PC-3 (cell line): ENCODE measurements at places on chromosomes 1 and 21. TPM values are rescaled to one million over a fixed set of nuclear protein-coding genes. Genes with fewer than 3 reads are reported as not detected.

GRCh38 chr1:202049129-202049528 lies 38.7 kb downstream of the ELF3 start:
- no peak for DNase-seq

DNA sequence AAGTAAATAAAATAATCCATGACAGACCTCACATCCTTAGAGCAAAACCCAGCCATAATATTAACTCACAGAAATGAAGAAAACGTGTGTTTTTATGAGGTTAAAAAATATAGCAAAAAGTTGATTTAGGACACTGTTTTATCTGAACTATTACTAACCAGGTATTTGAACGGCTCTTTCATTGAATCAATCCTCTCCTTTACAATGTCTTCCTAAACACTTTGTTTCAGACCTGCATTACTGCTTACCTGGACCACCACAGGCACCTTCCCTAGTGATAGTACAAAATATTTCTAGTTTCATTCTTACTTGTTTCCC lies 25.0 kb downstream of the TBX15 start:
- no peak for DNase-seq

GRCh38 chr1:164961715-164962114 lies 394.8 kb downstream of the LMX1A start:
- peak; percentile 42 for DNase-seq

DNA sequence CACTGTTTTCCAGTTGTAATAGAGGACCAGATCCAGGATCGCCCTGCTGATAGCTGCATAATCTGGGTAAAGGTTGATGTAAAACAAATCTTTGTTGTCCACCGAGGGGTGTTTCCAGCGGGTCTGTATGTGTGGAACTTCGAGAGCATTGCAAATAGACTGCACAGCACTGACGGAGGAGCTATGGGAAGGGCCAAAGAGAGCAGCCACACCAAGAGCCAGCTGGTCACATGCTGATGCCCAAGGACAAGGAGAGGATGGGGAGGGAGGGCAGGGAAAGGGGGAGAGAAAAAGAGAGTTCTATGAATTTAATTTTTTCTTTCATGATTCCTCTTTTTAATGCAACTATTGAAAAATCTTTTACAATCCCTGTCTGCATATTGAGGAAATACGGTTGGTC lies 250.0 kb downstream of the GRIK1 start:
- no peak for DNase-seq

- peak; percentile 39 for DNase-seq
Observed at GRCh38 chr1:162165528-162165927, 96.0 kb downstream of the NOS1AP start.

- no peak for DNase-seq
Observed at GRCh38 chr1:157311730-157312081, 173.5 kb upstream of the ETV3 start.

GRCh38 chr1:18434041-18434440 lies 46.7 kb upstream of the KLHDC7A start:
- no peak for DNase-seq

- DNase-seq = no peak
Observed at GRCh38 chr1:31064111-31064717, 1.3 kb downstream of the PUM1 start.

- DNase-seq = no peak
Observed at GRCh38 chr1:154822717-154823116, 47.4 kb downstream of the KCNN3 start.

- no peak for DNase-seq
Observed at GRCh38 chr1:220877377-220878095, 1.7 kb upstream of the HLX start.

DNA sequence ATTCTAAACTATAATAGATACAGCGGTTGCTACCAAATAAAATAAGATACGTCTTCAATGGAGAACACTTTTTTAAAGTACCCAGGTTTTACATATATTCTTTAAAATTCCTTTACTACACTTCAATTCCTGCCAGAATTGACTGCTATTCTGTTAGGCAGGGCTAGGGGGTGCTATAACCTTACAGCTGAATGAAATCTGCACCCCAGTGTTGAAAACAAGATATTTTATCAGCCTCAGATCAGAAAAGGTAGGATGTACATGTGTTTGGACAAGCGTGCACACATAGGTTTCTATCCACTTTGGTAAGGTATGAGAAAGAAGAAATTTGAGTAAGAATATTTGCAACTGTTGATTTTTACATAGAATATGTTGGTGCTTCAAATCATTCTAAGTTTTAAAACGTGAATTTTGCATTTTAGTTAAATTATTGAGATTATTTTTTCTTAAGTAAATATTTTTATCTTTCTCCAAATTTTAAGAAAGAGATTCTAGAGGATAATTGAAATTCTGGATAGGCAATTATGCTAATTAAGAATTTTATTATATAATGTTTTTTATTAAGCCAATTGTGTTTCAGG lies 490.8 kb upstream of the ADGRL4 start:
- peak; percentile 66 for DNase-seq

GRCh38 chr1:246811985-246812384 lies 87.8 kb downstream of the SCCPDH start:
- no peak for DNase-seq

GRCh38 chr1:183582021-183582713 lies 8.1 kb downstream of the NCF2 start:
- DNase-seq = no peak

DNA sequence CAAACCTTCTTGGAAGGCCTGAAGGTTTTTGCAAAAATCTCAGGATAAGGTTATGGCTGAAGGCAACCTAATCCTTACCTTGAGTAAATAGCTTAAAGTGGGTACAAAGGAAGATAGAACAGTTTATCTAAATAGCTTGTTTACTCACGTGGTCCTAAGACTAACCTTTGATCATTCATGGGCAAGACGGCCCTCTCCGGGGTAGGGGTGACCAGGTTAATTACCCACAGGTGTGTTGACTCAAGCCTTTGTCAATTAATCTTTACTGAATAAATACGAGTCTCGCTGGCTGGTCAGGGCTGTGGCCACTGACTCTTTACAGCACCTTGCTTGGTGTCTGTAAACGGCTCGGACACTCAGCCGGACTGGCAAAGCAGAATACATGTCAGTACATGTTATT lies 10.8 kb downstream of the AADACL4 start:
- no peak for DNase-seq

DNA sequence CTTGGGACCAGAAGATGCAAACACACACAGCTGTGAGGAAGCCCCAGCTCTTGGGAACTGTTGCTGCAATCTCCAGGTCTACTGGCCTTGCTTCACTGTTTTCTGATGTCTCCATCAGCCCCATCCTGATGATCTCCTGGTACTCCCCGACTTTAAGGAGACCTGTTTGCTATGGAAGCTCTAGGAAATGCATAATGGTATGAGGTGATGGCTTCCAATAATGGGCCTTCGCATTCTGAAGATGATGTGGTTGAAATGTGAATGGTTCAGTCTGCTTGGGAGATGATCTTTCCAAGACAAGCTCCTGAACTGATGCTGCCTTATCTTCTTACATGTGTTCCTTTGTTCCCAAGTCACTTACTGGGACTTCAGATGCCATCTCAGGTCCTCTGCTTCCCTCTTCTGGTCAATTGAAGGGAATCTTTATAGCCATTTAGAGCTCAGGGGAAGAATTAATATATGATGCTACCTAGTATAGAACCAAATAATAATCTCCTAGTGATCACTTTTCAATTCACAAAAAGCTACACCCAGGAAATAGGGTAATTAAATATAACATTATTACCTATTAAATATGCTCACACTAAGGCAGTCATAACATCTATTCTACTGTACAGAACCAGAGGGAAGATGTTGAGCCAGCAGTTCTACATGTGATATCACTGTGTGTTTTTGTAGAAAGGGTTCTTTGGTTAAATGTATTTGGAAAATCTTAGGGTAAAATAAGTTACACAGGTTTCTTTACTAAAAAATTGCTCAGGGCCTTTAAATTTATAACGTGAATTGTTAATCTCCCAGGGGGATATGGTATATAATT lies 73.9 kb upstream of the VTCN1 start:
- DNase-seq = peak; percentile 83

- DNase-seq = no peak
Observed at GRCh38 chr1:31911994-31912780, 26.0 kb downstream of the PTP4A2 start.

DNA sequence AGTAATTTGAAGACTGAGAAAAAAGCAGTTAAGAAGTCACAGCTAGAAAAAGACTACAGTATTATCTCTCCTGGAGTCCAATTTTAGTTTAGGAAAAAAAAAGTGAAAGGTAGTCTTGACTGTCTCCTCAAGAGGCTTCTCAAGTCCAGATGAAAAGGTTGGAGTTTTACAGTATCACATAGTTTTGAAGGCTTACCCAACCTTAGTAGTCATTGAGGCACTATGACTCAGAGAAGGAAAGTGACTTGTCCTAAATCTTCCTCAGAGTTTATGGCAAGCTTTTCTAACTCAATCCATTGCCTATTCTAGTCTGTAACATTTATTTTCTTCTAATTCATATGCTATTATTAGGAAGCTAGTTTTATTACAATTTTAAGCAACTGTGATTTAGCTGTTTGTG lies 174.9 kb downstream of the DPYD start:
- DNase-seq = peak; percentile 39

- no peak for DNase-seq
Observed at GRCh38 chr1:154485106-154485505, 16.9 kb upstream of the TDRD10 start.

DNA sequence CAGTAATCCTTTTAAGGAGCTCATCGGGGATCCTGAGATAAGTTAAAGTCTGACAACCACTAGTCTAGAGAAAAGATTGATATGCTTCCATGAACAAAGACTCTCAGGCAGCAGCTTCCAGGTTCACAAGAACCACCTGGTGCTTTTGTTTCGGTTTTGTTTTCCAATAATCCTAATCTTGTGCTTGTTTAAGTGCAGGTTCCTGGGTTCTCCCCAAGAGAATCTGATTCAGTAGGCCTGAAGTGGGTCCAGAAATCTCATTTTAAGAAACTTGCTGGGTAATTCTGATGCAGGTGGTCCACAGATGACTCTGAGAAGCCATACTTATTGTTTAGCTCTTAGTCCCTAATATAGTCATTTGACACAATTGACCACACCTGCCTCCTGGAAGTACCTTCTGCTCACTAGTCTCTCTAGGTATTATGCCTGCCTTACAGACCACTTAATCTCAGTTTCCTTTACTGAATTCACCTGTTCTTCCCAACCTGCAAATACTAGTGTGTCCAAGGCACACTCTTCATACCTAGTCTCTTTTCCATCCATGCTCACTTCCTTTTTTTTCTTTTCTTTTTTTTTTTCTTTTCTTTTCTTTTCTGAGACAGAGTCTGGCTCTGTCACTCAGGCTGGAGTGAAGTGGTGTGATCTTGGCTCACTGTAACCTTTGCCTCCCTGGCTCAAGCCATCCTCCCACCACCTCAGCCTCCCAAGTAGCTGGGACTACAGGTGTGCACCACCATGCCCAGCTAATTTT lies 20.5 kb upstream of the FRRS1 start:
- no peak for DNase-seq

GRCh38 chr21:43667191-43667904 lies 8.0 kb downstream of the RRP1B start:
- DNase-seq = peak; percentile 45

- DNase-seq = no peak
Observed at GRCh38 chr1:88224906-88225305, 459.2 kb upstream of the PKN2 start.

DNA sequence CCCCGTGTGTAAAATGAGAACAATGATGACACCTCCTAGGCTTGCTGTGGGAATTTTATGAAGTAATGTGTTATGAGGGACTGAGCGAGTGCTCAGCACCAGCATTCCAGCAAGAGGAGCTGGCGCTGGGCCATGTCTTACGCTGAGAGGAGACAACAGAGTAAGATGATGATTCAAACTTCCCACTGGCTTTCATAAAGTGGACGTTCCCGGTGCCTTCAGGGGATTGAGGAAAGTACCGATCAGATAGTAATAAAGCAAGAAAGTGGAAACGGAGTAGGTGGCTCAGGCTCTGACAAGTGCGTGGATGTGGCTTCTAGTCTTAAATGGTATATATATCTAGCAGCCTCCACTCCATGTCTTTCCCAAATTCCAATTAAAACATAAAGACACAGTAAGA lies 23.8 kb downstream of the EPHA10 start:
- peak; percentile 94 for DNase-seq

GRCh38 chr1:166910396-166910994 lies 34.4 kb upstream of the TADA1 start:
- DNase-seq = peak; percentile 97

CNKSR1 gene
- total RNA-seq = 32.1 and 34.5 TPM in 2 replicates

TLCD4 gene
- 8.3 and 8.6 TPM in 2 replicates for total RNA-seq
